ENCODE measurements at places on chromosomes 12 and 14. TPM values are rescaled to one million over a fixed set of nuclear protein-coding genes. Genes with fewer than 3 reads are reported as not detected.

TEX52 gene
- total RNA-seq: not detected

TOMM20L gene
- not detected for total RNA-seq

GRCh38 chr12:74337951-74338350 lies 199.7 kb upstream of the ATXN7L3B start:
- DNase-seq: no peak

- no peak for DNase-seq
Observed at GRCh38 chr12:9669019-9669326, 540 bp upstream of the CLEC2D start.

- peak; percentile 92 for DNase-seq
Observed at GRCh38 chr12:100573292-100574186, at the start of gene GAS2L3. Gene GAS2L3 (plus strand): TSS chr12:100573684. CDS start chr12:100594905, 21,221 bp downstream.

DNA sequence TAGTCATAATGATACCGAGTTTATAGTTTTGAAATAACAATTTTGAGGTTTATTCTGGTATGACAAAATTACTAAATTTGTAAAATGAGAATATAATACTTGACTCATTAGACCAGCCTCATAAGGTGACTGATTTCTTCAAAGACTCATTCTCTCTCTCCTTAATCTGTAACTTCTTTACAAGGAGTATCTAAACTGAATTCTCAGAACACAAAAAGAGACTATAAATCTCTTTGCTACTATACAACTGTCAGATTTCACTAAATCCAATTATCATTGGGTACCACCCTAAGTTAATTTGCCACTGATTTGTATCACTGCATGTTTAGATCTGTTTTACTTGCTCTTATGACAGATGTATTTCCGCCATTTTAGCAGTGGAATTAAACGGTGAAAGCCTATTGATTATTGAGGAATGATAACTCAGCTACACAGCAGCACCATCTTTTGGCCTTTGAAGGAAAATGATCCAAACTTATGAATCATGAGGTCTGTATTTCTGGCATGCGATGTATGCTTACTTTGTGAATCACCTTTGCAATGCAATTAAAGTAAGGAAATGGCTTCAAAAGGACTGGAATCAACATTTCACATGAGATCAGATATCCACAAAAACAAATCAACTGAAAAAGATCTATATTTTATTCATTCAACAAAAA lies 161.2 kb downstream of the RERGL start:
- no peak for DNase-seq

Measured in sigmoid colon (tissue), 7 donors.